ENCODE measurements at places on chromosomes 6 and 20. TPM values are rescaled to one million over a fixed set of nuclear protein-coding genes. Genes with fewer than 3 reads are reported as not detected.

DNA sequence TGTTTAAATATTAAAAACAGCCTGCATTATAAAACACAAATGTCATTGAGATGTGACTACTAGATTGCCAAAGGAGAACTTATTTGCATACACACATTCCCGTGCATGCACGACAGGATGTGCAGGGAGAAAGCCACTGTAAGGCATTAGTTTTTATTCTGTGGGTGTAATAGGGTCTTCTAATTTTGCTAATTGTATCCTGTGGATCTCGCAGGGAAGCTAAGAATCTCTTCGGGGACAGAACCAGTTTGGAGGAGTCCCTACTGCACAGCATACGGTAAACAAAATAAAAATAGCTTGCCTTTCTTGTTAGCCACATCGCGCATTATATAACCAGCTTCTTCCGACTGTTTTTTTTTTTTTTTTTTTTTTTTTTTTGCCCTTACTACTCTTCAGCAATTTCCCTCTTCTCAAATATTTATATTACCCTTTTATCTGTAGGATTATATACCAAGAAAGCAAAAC, 2.0 kb downstream of the ATXN1 start:
- no peak for DNase-seq

DNA sequence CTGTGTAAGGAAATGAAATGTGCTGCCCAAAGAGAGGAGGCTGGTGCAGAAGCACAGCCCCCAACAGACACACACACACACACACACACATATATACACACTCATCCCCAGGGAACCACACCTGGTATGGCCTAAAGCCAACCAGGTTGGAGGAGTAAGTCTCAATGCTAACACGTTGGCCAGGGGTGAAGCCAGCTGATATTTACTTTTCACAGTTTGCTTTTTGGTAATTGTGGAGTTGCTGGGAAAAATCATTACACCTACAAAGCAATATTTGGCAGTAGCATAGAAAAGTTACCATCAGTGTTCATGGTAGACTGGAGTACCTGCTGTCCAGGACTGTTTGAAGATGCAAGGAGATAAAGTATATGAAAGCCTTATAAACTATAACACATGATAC, 50.3 kb upstream of the NAA20 start:
- no peak for DNase-seq

DNA sequence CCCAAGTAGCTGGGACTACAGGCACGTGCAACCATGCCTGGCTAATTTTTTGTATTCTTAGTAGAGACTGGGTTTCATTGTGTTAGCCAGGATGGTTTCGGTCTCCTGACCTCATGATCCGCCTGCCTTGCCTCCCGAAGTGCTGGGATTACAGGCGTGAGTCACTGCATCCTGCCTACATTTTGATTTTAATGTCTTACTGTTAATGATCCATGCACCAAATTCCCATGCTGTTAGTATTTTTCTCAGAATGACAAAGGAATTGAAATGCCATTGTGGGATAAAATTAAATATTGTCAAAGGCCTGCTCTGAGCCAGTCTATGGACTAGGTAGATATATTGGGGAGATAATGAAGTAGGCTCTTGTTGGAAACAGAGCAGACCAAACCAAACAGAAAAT, 28.2 kb downstream of the CBFA2T2 start:
- DNase-seq: peak; percentile 90

GRCh38 chr6:69780585-69781178, 16.1 kb downstream of the LMBRD1 start:
- no peak for DNase-seq

DNA sequence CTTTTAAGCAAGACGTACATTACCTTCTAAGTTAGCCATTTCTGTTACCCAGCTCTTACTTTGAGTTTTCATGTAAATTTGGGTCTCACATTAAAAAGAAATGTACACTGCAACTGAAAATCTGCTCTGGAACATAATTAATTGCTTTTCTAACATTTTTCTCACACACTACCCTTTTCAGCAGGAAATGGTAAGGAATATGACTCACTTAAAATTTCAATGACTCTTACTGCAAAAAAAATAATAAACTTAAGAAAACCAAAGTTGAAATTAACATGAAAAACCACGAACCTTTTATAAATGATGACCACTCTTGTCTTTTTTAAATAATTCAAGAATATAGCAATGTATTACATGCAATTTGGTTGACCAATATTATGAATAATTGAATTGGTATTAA, 1.3 kb downstream of the CGA start:
- peak; percentile 42 for DNase-seq

DNA sequence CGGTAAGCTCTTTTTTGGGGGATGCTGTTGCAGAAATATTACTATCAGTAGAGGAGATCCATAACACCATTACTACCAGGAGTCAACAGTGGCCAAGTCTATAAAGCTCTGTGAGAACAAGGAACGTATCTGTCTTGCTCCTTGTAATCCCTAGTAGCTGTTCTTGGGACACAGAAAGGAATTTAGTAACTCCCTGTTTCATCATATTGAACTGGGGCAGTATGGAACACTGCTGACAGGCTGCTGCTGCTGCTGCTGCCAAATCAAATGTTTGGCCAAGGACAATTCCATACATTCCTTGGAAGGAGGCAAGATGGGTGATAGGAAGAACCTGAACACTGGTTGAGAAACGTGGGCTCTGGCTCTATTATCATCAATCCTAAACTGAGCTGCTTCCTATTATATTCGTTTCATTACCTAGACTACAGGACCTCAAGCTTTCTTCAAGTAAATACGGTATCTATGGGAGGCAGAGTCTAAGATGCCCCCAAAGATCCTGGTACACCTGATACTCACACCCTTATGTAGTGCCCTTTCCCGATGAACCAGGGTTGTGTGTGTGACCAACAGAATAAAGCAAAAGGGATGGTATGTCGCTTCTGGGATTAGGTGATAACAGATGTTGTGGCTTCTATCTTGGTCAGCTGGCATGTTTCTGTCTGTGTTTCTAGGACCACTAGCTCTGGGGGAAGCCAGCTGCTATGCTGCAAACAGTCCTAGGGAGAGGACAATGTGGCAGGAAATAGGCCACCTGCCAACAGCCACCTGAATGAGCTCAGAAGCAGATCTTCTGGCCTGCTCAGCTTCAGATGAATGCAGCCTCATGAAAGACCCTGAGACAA, 39.5 kb downstream of the ELOVL5 start:
- no peak for DNase-seq

GRCh38 chr6:79430913-79431536, 106.2 kb downstream of the LCA5 start:
- DNase-seq: no peak

DNA sequence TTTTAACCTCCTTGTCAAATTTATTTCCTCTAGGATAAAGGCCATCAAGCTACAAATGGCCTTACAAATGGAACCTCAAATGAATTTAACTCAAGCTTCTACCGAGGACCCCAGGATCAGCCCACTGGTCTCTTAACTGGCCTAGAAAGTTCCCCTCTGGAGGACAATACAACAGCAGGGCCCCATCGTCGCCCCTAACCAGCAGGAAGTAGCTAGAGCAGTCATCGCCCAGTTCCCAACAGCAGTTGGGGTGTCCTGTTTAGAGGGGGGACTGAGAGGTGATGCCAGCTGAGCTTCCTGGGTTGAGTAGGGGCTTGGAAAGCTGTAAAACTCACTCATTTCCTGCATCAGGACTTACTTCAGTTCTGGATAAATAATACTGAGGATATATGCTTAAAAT, 25.6 kb downstream of the CEP85L start:
- no peak for DNase-seq

GRCh38 chr20:45095805-45096238, 5.1 kb downstream of the KCNS1 start:
- peak; percentile 69 for DNase-seq

GRCh38 chr6:99614430-99615186, 8.0 kb downstream of the PRDM13 start:
- no peak for DNase-seq

GRCh38 chr20:4153251-4153650, 137.9 kb upstream of the RNF24 start:
- DNase-seq: peak; percentile 77

GRCh38 chr20:60224914-60225313, 266.7 kb downstream of the CDH26 start:
- DNase-seq: peak; percentile 17

- DNase-seq: no peak
Observed at GRCh38 chr6:101276066-101276465, 117.4 kb upstream of the GRIK2 start.

DNA sequence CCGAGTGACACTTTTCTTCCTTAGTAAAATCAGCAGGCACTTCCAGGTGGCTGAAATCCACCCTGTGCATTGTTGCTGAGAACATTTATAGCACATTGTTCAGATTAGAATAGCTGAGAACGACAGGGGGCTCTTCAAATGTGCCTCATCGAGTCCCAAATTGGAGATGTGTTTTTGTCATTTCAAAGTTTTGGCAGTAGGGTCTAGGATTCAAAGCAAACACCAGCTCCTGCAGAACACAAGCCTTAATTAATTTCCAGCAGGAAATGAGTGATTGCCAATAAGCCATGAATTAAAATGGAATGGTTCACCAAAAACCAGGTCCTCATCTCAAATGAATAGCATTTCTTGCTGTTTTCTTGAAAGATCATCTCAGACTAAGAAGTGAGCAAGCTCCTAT, 171.6 kb downstream of the PLCB1 start:
- no peak for DNase-seq

GRCh38 chr6:97052896-97053295, 128.4 kb downstream of the KLHL32 start:
- DNase-seq: no peak

Gene KHDRBS2
- total RNA-seq: not detected

Gene EFHC1
- 29.1 TPM for total RNA-seq

Gene GNAS-AS1
- 1.8 TPM for total RNA-seq

Gene CLPSL2
- total RNA-seq: not detected

Gene GSTA3
- not detected for total RNA-seq

Gene SPATS1
- total RNA-seq: not detected

Gene TSHZ2
- total RNA-seq: 0.36 TPM

Gene CSTF1
- 68.4 TPM for total RNA-seq

Gene COL21A1
- total RNA-seq: not detected

Gene FNDC1
- total RNA-seq: 0.02 TPM

Gene DLK2
- 3.0 TPM for total RNA-seq

Gene C6orf163
- total RNA-seq: 0.72 TPM

Gene MEP1A
- total RNA-seq: not detected
